ENCODE measurements at places on chromosomes 7 and 10.
A peak's percentile ranks its signal among the peaks of the same experiment; 100 is the strongest.

DNA sequence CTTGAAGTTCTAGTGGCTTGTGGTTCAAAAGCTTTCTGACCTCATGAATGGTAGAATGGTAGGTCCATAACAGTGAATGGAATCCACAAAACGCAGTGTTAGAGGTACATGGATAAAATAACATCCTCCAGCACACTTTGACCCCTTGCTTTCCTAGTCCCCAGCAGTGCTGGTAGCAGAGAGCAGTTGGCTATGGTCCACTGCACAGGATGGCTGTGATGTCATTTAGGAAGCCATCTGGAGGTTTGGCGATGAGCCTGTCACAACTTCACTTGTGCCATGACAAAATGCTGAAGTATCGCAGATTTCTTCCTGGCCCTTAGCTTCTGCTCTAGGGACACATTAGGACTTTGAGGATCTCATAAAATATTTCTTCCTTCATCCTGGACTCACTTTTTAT lies 300.0 kb upstream of the FZD8 start:
- no peak for DNase-seq

GRCh38 chr10:94443047-94443446 lies 40.7 kb downstream of the TBC1D12 start:
- DNase-seq, result no peak

DNA sequence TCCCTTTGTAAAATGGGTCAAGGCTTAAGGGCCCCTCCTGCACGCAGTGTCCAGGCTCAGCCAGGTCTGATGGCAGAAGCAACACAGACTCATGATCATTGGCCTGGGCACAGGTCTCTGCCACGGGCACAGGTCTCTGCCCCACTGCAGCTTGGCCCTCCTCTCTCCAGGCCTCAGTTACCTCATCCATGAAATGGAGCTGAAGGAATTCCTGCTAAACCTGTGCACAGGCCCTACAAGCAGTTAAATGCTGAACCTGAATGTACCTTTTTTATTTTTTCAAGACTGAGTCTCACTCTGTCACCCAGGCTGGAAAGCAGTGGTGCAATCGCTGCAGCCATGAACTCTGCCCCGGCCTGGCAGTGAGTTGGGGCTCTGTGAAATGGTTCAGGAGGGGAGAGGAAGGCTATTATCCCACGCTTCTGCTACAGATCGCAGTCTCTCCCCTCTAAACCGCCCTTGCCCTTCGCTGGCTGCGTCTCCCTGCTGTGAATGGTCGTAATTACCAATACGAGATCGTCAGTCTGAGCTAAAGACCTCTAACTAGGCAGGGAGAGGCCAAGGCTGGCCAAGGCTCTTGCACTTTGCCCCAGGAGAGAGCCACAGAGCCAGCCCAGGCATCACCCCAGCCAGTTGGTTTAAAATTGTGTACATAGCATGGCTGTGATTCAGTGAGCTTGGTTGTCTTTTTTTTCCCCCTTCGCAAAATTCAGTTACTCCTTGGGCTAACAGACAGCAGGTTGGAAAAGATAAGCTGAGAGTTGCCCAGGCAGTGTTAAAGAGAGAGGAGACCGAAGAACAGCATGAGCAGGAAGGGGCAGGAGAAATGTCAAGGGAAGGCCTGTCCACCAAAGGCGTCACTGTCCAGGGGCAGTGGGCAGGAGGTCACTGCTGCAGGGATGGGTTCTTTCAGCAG lies 93.0 kb upstream of the KCTD7 start:
- no peak for DNase-seq

DNA sequence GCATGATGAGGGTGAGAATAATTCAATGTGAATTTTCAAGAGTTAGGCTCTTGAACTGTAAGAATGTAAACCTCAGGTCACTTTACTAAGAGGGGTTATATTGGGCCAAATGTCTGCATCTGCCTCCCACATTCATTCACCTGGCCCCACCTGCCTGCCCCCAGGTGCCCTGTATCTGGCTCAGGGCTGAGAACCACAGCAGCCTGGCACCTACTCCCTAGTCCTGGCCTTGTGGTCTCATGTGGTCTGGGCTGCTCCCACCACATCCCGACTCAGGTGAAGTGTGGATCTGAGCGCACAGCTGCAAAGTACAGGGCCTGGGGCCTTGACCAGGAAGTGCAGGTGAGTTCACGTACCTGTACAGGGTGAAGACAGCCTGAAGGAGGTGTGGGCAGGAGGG lies 182.1 kb downstream of the PFKFB3 start:
- DNase-seq, result no peak

- no peak for DNase-seq
Measured at GRCh38 chr10:116973371-116973905, 31.5 kb downstream of the SHTN1 start.

DNA sequence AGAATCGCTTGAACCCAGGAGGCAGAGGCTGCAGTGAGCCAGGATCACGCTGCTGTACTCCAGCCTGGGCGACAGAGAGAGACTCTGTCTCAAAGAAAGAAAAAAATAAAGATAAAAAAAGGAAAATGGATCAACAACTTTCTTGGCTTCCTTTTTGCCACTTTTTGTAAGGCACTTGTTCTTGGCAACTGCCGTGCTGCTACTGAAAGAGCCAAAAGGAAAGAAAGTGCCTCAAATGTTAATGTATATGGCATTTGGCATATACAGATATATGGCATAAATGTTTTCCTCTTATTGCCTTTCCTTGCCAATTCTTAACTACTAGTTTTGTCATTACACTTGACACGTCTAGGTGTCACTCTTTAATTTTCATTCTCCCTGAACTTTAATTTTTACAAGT lies 393.7 kb upstream of the LRGUK start:
- DNase-seq, result no peak

DNA sequence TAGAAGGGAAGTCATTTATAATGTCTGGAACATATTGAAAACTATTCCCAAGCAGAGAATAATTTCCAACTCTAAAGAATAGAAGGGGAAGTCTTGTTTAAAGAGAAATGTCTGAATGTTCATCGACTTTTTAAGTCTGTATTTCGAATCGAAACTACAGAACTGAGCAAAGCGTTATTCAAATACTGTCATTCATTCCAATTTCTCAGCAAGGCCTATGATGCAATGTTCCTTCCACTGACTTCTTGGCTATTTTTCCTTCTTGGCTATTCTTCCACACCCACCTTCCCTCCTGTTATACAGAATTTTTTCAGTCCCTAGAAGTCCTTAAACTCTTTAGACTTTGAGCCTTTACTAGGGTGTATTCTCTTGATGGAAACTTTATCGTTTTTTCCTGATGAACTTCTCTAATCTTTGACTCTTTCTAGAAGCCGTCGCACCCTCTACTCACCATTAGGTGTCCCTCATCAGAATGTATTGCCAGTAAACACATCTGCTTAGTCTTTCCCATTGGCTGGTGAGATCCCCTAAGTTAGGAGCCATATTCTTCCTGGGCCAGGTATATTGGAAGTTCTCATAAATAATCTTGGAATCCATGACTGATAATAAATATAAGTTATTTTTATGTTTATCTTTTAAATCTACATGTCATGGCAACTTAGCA lies 235.7 kb upstream of the CCDC6 start:
- DNase-seq, result no peak

GRCh38 chr7:43449577-43449976 lies 133.3 kb upstream of the STK17A start:
- DNase-seq, result no peak

GRCh38 chr7:44853391-44853790 lies 5.5 kb upstream of the H2AZ2 start:
- no peak for DNase-seq

- no peak for DNase-seq
Measured at GRCh38 chr7:80370587-80370986, 141.3 kb downstream of the GNAT3 start.

DNA sequence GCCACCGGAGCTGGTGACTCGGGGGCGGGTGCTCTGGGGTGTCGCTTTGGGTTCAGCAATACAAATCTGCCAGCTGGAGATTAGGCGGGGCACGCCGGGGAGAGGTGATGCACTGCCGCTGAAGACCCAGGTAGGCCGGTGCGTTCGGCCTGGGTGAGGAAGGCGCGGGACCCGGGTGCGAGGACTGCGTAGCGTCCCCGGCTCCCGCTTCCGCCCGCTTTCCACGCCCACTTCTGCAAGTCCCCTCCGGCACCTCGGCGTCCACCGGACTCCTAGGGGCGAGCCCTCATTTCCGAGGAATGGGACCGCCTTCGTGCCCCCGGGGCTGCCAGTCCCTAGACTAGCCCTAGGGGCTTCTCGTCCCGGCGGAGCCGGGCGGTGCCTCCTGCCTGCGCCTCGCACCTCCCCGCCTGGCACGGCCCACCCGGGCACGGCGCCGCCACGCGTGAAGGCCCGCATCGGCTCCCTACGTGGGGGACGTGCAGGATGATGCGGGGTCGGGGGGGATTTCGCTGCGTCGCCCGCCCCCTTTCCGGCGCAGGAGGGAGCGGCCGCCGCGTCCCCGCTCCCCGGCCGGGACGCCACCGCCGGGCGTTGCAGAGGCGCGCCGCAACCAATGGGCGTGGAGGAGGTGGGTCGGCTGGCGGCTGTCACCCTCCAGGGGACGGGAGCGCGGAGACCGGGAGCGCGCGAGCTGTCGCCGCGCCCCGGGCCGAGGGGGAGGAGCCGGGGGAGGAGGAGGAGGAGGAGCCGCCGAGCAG lies 40.0 kb downstream of the HK1 start:
- peak; percentile 55 for DNase-seq

DNA sequence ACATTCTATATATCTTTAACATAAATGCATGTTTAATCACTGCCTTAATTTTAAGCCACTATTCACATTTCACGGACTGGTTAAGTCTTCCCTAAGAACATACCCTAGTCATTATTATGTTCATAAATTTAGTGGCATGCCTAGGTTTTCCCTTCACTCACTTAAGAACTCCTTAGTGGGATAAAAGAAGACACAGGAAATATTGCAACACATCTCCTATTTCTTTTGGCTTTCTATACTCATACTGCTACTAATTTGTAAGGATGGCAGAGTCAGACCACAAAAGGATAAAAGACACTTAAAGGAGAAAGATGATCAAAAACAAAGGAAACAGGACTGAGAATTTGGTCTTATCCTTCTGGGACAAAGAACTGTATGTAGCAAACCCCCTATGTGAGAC lies 951.4 kb downstream of the SORCS3 start:
- DNase-seq, result no peak

GRCh38 chr10:35236739-35237138 lies 99.6 kb upstream of the CCNY start:
- no peak for DNase-seq

DNA sequence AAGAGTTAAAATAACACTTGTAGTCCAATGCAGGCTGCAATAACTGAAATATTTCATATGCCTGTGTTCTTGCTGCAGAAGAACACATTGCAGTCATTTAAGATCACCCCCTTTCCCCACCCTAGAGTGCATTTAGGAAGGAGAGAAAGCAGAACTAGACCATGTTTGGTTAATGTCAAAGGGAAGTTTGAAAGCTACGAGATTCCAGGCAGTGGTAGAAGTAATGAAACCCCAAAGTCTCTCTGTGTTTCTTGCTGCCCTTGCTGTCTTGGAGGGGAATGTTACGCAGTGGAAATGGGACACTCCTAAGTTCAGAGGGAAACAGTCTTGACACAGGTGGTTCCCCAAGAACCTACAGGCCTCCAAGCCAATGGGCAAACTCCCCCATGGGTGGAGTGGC lies 242.9 kb downstream of the PTEN start:
- DNase-seq, result no peak

- no peak for DNase-seq
Measured at GRCh38 chr10:24893127-24893526, 59.3 kb downstream of the PRTFDC1 start.

GRCh38 chr10:88081457-88082054 lies 218.1 kb downstream of the PTEN start:
- DNase-seq, result no peak

DNA sequence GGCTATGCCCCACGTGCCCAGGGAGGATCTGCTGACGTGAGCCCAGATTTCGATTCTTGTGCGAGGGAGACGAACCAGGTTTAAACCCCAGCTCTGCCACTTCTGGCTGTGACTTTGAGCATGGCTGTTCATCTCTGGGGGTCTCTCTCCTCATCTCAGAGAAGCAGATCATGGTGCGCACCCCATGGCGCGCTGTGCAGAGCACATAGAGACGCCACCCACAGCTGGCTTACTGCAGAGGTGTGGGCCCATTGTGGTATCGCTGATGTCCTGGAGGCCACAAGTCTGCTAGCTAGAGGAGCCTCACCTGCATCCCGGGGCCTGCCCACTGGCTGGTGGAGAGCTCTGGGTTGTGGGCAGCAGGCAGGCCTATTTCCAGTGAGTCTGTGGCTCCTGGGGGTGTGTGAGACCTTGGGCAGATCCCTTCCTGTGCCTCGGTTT lies 140.5 kb downstream of the LHPP start:
- no peak for DNase-seq

DNA sequence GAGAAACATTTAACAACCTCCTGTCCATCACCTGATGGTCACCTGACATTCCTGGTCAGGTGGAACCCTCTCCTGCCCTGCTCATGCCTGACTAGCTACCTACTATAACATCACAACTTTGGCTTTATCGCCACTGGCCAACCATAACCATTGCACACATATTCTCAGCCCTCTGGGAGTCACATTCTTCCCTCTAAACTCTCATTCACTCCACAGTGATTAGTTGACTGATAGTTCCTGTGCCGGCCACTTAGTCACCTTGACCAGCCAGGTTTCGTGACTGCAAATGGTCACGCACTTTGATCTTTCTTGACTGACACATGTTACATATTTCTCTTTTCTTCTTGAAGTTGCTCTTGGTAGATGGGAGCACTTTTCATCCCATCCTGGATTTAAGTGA lies 50.1 kb downstream of the GNAI1 start:
- DNase-seq, result no peak

DNA sequence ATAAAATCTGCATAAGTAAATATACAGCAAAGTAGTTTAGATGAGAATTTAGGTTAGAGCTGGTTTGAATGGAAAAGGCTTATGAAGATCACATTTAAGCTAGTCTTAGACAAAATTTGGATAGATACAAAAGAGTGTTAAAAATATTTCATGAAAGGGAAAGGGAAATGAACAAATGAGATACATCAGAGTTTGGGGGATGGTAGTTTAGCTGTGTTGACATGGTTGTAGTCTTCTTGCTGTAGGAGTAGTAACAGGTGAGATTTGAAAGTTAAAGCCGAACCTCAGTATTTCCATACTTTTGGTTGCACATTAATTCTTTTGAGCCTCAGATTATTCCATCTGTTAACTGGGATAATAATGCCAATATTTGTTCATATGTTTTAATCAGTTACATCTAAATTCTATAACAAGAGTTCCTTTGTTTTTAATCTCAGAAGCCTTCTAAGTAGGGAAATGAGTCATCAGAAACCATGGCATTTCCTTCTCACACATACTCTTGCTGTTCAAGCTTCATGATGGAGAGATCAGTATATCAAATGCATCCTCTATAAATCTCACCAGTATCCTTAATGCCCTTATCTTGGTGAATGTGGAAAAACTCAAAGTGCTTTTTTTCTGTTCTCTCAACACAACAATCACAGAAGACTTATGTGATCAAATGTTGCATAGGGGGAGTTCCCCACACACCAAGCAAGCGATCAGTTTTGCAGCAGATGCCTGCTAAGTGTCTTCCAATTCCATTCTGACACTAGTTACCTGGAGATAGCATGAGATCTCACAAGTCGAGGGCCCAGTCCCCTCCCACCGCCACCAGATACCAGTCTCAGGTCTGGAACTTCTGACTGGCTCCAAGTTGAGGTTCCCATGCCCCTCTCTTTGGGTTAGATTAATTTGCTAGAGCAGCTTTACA lies 84.7 kb downstream of the MAPK8 start:
- no peak for DNase-seq

- DNase-seq, result no peak
Measured at GRCh38 chr10:34193931-34194626, 621.0 kb downstream of the PARD3 start.

All from NCI-H1105 treated with DMSO at 0.1 percent for 48 hours (cell line).